ENCODE measurements at places on chromosomes 2 and 18. TPM values are rescaled to one million over a fixed set of nuclear protein-coding genes. Genes with fewer than 3 reads are reported as not detected.

GRCh38 chr2:196173505-196173904, 2.1 kb upstream of the STK17B start:
- no peaks in the 10 kb centered on the region for H3K36me3 ChIP-seq
- H3K4me1 ChIP-seq = no peaks in the 10 kb centered on the region
- DNase-seq = no peak
- H3K27ac ChIP-seq = no peak overlapping the region
- no peaks in the 10 kb centered on the region for H3K27me3 ChIP-seq

Gene GALNT3
- total RNA-seq = 0.11 TPM

DNA sequence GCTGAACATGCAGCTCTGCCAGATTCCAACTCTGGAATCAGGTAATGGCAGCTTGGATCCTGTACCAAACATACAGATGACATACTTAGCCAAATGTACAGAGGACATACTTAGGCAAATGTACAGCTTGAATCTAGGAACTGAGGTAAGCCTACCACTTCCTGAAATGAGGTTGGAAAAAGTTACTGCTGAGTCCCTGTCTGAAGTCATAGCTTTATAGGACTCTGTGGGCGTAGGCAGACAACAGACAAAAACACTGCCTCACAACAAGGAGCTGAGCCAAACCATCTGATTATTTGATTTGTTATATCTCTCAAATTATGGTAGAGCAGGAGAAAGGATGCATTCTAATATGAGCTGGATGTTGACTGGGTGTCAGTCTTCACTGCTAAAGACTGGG, 290.2 kb upstream of the TCF4 start:
- H3K4me1 ChIP-seq = no peaks in the 10 kb centered on the region
- no peak overlapping the region for H3K27ac ChIP-seq
- DNase-seq = no peak
- H3K4me3 ChIP-seq = no peak overlapping the region

- H3K36me3 ChIP-seq = no peaks in the 10 kb centered on the region
- H3K27me3 ChIP-seq = no peaks in the 10 kb centered on the region
- no peak overlapping the region for H3K4me3 ChIP-seq
- no peak overlapping the region for H3K27ac ChIP-seq
- no peak for DNase-seq
- no peaks in the 10 kb centered on the region for H3K4me1 ChIP-seq
Observed at GRCh38 chr2:18106841-18107240, 228.4 kb downstream of the KCNS3 start.

Gene RELCH
- 16.7 TPM for total RNA-seq

DNA sequence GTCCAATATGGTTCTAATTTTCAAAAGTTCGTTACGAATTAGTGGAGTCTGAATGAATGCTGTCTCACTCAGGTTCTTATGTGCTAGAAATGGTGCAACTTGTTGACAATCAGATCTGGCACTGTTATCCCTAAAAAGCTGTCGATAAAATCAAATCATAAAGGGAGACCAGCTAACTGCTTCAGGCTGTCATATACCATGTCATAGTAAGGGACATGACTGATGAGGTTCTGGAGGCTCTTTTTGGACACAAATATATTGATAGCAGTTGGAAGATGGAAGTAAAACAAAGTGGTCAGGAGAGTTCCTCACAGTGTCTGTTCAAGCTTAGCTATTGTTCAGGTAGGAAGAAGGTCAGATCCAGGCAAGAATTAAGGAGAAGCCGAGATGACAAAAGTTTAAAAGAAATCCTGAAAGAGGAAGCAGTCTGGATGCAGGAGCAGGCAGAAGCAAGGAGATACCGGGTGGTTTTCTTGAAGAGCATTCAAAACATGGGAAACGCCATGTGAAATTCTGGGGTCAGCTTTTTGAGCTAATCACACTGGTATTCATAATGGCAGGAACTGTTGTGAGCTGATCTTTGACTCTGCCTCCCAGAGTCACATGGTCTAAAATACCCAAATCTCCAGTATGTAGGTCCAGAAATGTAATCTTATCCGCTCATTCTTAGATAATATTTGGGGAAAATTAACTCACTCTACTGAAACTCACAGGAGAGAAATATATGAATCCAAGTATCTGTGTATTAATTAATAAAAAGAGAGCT, 9.4 kb upstream of the CAVIN2 start:
- H3K4me3 ChIP-seq = no peak overlapping the region
- no peak overlapping the region for H3K27ac ChIP-seq
- no peaks in the 10 kb centered on the region for H3K4me1 ChIP-seq

Gene TXNDC2
- total RNA-seq = not detected

- peaks cover 9% of the 10 kb centered on the region for H3K36me3 ChIP-seq
- H3K4me1 ChIP-seq = no peaks in the 10 kb centered on the region
- H3K4me3 ChIP-seq = no peak overlapping the region
- no peak for DNase-seq
- H3K27ac ChIP-seq = no peak overlapping the region
Observed at GRCh38 chr18:9362869-9363268, 28.3 kb downstream of the TWSG1 start.

- no peaks in the 10 kb centered on the region for H3K4me1 ChIP-seq
- no peak overlapping the region for H3K4me3 ChIP-seq
- H3K27me3 ChIP-seq = no peaks in the 10 kb centered on the region
- H3K36me3 ChIP-seq = no peaks in the 10 kb centered on the region
- no peak for DNase-seq
- no peak overlapping the region for H3K27ac ChIP-seq
Observed at GRCh38 chr18:54671291-54671881, 80.3 kb downstream of the DYNAP start.

Gene DSEL
- total RNA-seq = 6.8 TPM

Gene CERKL
- total RNA-seq = not detected

DNA sequence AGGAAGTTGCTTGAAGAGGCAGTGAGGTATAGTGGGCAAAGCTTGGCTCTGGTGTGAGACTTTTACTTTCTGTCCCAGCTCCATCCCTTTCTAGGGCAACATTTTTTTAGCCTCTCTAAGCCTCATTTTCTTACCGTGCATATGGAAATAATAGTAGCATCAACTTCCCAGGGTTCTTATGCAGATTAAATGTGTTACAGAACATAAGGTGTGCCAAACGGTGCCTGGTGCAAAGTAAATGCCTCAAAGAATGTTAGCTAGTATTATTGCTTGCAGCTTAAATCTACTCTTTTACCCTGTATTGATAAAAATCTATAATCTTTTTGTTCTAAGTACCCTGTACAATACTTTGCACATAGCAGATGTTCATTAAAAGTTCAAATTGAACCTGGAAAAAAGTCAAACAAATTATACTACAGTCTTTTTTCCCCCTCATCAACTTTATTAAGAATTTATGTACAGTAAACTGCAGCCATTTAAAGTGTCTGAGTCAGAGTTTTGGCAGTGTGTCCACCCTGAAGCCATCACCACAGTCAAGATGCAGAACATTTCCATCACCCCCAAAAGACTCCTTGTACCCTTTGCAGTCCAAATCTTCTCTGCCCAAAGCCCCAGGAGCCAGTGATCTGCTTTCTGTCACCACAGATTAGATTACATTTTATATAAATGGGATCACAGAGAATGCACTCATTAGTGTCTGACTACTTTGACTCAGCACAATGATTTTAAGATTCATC, 10.6 kb downstream of the MAPRE2 start:
- peaks cover 51% of the 10 kb centered on the region for H3K4me1 ChIP-seq
- no peaks in the 10 kb centered on the region for H3K36me3 ChIP-seq
- no peaks in the 10 kb centered on the region for H3K27me3 ChIP-seq
- H3K4me3 ChIP-seq = no peak overlapping the region

Gene MFF
- 116 TPM for total RNA-seq

DNA sequence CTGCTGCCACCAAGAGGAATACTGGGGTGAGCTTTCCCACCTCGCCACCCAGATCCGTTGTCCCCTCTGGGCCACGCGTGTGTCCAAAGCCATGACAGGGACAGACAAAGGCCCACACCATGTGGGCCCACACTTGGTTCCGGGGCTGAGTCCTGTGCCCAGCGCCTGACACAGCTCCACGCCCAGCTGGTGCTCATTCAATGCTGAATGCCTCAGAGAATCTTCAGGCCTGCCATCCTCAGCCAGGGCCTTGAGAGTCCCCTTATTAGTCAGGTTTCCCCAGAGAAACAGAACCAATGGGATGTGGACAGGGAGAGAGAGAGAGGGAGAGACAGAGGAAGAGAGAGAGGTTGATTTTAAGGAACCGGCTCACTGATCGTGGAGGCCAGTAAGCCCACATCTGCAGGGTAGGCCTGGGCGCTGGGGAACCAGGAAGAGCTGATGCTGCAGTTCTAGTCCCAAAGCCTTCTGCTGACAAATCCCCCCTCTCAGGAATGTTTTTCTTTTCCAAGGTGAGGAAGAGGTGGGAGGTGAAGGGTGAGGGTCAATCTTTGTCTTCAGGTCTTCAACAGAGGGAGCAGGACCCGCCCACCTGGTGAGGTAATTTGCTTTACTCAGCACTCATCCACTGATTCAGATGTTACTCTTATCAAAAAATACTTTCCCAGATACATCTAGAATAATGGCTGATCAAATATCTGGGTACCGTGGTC, 10.2 kb upstream of the SPATA3 start:
- no peak overlapping the region for H3K27ac ChIP-seq
- no peaks in the 10 kb centered on the region for H3K36me3 ChIP-seq
- peaks cover 3% of the 10 kb centered on the region for H3K27me3 ChIP-seq
- no peak overlapping the region for H3K4me3 ChIP-seq
- DNase-seq = no peak

Gene SLC38A11
- total RNA-seq = not detected

- no peaks in the 10 kb centered on the region for H3K27me3 ChIP-seq
- H3K36me3 ChIP-seq = no peaks in the 10 kb centered on the region
- H3K4me3 ChIP-seq = no peak overlapping the region
- H3K4me1 ChIP-seq = no peaks in the 10 kb centered on the region
- peak overlapping the region; percentile 13 for H3K27ac ChIP-seq
Observed at GRCh38 chr2:168536925-168537466, 80.9 kb downstream of the CERS6 start.

Gene ALPP
- total RNA-seq = not detected

Gene LBX2
- 0.83 TPM for total RNA-seq

DNA sequence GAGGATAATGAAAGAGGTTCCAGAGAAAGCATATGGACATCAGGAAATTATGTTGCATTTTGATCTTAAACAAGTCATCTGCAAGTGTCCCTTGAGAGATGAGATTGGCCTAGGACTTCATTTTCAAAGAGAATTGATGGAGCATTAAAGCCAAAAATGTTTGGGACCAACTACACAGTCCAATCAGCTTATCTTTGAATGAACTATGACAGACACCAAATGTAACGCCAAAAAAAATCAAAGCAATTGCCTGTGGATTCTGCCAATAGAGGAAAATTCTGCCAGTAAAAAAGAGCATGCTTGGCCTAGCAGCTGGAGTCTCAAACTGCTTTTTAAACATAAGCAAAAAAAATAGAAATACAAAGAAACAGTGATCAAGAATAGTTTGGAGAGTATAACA, 594.5 kb upstream of the CHAC2 start:
- no peak for DNase-seq
- H3K27ac ChIP-seq = no peak overlapping the region
- no peaks in the 10 kb centered on the region for H3K4me1 ChIP-seq
- H3K4me3 ChIP-seq = no peak overlapping the region

GRCh38 chr18:23871410-23871809, 143.1 kb upstream of the TTC39C start:
- no peaks in the 10 kb centered on the region for H3K27me3 ChIP-seq
- no peak overlapping the region for H3K27ac ChIP-seq
- DNase-seq = no peak

Gene USP14
- 21.5 TPM for total RNA-seq

GRCh38 chr2:211391189-211391567, 834.8 kb downstream of the CPS1 start:
- no peak overlapping the region for H3K4me3 ChIP-seq
- H3K27ac ChIP-seq = no peak overlapping the region
- no peaks in the 10 kb centered on the region for H3K27me3 ChIP-seq
- no peaks in the 10 kb centered on the region for H3K36me3 ChIP-seq
- no peaks in the 10 kb centered on the region for H3K4me1 ChIP-seq

Gene DNER
- 28.4 TPM for total RNA-seq

GRCh38 chr2:172674034-172674967, 61.3 kb upstream of the RAPGEF4 start:
- no peak overlapping the region for H3K4me3 ChIP-seq
- no peak overlapping the region for H3K27ac ChIP-seq

Gene KLHL30
- 29.0 TPM for total RNA-seq

DNA sequence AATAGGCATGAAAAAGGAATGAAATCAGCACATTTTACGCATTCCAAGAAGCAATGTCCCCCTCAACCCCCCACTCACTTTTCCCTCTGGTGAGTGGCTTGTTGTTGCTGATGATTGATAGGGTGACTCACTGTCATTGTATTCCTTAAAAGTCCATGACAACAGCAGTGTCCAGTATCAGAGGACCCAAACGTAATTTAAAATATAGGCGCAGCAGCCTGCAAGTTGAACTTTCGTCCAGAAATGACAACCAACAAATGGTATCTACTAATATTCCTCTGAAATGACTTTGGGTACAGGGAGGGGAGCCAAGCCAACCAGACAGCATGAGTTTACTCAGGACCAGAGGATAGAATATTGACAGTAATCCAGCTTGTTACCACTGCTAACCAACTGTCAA, 182.9 kb upstream of the SIX3 start:
- H3K36me3 ChIP-seq = no peaks in the 10 kb centered on the region
- H3K4me1 ChIP-seq = no peaks in the 10 kb centered on the region
- no peak overlapping the region for H3K4me3 ChIP-seq
- DNase-seq = no peak

- no peak overlapping the region for H3K27ac ChIP-seq
- no peak for DNase-seq
- no peaks in the 10 kb centered on the region for H3K36me3 ChIP-seq
- H3K4me1 ChIP-seq = no peaks in the 10 kb centered on the region
- no peaks in the 10 kb centered on the region for H3K27me3 ChIP-seq
Observed at GRCh38 chr2:174691201-174691779, 73.0 kb downstream of the CHRNA1 start.

Gene ANKAR
- 5.1 TPM for total RNA-seq

- peaks cover 17% of the 10 kb centered on the region for H3K36me3 ChIP-seq
- DNase-seq = no peak
- H3K4me3 ChIP-seq = no peak overlapping the region
- no peaks in the 10 kb centered on the region for H3K4me1 ChIP-seq
- no peaks in the 10 kb centered on the region for H3K27me3 ChIP-seq
Observed at GRCh38 chr2:24702800-24703199, 90.4 kb downstream of the PTRHD1 start.

Gene SMYD1
- 74.8 TPM for total RNA-seq

Gene AMER3
- not detected for total RNA-seq

GRCh38 chr18:42053188-42053781, 98.3 kb downstream of the PIK3C3 start:
- H3K27ac ChIP-seq = no peak overlapping the region
- DNase-seq = no peak
- no peaks in the 10 kb centered on the region for H3K4me1 ChIP-seq
- peaks cover 7% of the 10 kb centered on the region for H3K36me3 ChIP-seq
- H3K4me3 ChIP-seq = no peak overlapping the region

- H3K27me3 ChIP-seq = no peaks in the 10 kb centered on the region
- no peak for DNase-seq
- H3K36me3 ChIP-seq = no peaks in the 10 kb centered on the region
- no peak overlapping the region for H3K27ac ChIP-seq
- no peak overlapping the region for H3K4me3 ChIP-seq
Observed at GRCh38 chr2:53576166-53576565, 191.4 kb upstream of the CHAC2 start.

Gene CNDP1
- total RNA-seq = not detected
